Inflammatory macrophage (primary cell): ENCODE measurements at places on chromosomes 2 and 18.

DNA sequence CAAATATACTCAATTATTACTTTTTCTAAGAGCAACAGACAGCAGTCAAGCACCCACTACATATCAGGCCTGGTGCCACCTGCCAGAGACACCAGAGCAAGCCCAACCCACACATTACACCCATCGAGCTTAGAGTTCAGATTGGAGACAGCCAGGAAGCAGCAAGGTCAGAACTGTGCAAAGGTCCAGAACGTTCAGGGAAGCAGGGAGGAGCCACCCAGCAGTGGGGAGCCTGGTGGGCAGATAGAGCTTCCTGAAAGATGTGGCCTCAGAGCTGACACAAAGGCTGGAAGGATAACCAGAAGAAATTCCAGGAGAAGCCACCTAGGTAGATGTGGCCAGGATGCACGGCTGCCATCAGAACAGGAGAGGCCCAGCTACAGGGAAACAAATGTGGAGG, 440.5 kb upstream of the ID2 start:
- peak; percentile 42 for DNase-seq

GRCh38 chr2:161204846-161205245, 44.6 kb downstream of the TANK start:
- peak; percentile 28 for DNase-seq

DNA sequence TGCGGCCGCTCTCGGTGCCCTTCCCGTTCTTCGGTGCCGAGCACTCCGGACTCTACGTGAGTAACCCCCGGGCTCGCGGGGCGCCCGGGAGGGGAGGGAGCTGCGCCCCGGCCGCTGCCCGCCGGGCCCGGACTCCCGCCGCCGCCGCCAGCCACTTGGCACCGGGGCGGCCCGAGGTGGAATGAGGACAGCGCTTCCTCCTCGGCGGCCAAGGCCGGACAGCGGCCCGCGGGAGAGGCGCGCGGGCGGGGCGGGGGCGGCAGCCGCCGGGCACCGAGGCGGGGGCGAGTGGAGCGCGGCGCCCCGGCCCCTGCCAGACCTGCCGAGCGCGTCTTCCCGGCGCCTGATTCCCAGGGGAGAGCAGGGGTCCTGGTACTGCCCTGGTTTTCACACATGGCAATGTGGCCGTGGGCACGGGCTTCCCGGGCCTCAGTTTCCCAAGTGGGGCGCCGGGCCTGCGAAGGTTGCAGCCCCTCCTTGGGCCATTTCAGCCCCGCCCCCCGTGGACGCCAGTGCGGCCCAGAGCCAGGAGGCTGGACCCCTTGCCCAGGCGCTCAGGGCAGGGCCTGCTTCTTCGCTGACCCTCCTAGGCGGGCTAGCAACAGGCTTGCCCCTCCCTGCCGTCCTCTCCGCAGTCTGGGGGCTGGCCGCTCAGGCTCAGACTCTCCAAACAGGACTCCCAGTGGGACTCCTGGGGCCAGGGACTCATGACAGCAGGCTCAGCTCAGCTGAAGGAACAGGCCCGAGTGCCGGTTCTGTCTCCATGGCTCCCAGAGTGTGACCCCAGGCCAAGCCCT, 775 bp downstream of the SNED1 start:
- peak; percentile 35 for DNase-seq

- no peak for DNase-seq
Measured at GRCh38 chr2:173817582-173817981, 147.6 kb downstream of the SP3 start.

DNA sequence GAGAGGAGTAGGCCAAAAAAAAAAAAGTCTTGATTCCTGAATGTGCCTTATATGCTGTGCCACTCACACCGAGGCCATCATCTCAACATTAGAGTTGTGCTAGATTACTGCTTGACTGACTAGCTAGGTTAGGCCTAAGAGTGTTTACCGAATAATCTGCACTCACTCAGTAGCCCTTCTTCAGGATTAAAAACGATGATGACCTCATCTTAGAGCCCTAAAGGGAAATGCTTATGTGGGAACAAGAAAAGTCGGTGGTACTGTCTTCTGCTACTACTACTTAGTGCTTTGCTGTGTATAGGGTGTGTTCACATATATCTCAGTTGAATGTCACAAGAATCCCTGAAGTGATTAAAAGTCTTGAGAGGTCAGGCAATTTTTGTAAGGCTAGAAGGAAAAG, 54.3 kb downstream of the THOC1 start:
- no peak for DNase-seq

DNA sequence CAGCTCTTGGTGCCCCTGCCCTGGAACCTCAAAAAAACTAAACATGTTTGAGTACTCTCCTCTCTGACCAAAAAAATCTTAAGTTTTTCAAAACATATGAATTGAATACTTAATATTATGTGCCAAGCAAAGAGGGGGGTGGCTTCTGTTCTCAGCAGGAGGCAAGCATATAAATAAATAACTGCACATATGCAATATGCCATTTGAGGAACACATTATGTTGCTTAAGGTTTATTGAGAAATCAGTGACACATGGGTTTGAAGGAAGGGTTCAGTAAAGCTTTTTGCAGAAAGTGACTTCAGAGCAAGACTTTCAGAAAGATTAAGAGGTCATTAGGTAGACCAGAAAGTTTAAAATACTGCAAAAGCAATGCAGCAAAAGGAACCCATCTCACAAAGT, 429.2 kb downstream of the TDRD15 start:
- peak; percentile 2 for DNase-seq

DNA sequence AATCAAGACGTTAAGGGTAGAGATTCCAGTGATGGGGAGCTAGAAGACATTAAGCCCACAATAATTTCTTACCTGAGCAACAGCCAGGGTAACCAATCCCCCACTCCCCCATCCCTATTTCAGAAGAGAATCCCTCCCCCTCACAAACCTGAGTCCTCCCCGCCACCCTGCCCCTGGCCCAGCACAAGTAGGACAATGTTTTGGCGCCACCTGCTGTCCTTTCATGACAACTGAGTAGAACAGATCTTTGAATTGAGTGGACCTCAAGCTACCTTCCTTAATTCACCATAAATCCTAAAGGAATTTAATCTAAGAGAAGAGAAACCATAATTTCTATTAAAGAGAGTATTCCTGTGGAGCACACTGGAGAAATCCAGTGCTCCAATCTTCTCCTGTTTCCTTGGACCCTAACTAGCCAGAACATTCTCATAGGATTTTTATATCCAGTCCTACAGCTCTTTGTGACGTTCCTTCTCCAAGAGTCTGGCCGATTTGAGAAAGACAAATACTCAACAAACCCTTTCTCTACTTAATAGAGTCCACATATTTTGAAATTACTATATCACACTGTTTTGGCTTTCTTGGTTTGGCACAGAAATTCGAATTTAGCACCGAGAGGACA, 41.1 kb downstream of the NHEJ1 start:
- peak; percentile 48 for DNase-seq

DNA sequence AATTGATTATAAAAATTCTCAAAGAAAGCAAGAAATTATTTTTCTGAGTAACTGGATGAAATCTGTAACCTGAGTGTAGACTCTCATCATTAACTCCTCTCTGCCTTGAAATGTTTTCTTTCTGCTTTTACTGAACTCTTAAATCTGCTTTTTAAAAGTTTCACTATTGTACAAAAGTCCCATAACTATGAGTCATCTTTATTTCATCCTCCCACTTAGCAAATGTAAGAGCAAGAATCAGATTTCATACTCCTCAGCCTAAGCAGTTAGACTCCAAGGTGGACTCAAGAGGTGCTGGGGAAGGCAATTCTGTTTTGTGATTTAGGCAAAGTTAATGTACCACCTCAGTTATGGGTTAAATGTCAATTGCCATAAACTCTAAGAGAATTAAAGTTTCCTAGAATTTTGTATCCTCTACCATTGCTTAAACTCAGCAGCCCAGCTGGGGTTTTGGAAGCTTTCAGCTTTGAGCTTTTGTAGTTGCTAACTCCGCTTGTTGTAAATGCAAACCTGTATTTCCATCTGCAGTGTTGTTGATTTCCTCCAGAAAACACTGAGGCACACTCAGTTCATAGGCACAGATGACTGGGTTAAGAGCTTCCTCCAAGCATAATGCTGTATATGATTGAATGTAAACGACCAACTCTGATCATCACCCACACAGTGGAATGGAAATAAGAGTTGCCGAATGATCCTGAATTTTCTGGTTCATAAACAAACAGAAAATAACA, 268.8 kb downstream of the ARHGAP15 start:
- peak; percentile 18 for DNase-seq

DNA sequence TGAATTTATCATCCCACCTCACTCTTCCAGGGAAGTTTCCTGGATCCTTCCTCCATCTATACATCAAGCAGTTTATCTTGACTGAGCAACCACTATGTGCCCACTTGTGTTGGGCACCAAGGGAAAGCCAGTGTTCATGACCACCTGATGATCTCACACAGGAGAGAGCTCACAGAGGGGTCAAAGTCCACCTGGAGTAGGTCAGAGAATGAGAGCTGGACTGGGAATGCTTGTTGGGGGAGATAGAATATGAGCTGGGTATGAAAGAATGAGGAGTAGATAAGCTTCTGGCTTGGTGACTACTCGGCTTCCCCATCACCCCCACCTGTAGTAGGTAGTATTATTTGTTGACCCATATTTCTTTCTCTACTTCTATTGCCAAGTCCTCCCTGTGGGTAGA, 72.2 kb upstream of the CYRIA start:
- DNase-seq: no peak

- DNase-seq: peak; percentile 61
Measured at GRCh38 chr18:12645751-12646203, 12.1 kb downstream of the SPIRE1 start.

GRCh38 chr2:45229411-45229810, 220.2 kb upstream of the SIX2 start:
- DNase-seq: no peak

DNA sequence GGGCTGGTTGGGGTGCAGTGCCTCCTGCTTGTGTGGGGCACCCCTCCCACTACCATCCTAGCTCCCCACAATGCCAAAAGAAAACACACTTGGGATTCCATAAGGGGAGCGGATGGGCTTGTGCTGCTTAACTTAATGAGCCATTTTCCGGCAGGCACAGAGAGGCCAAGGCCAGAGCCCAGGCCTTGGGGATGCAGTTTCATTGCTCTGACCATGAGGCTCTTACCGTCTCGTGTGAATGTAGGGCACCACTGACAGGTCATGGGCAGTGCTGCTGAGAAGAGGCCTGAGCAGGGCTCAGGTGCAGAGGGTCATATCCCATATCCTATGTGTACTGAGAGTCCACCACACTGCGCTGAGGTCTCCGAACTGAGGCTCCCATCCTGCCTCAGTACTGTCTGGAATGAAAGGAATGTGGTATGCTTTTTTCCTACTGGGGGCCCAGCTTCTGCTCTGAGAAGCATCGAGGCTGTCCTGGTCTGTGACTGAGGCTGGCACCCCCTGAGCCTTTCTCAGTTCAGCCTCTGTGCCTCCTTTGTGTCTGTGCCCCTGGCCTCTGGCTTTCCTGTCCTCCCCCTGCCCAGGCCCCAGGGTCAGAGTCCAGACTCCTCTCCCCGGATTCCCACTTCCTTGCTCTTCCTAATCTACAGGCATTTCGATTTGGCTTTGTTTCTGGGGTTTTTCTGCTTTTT, 45.2 kb upstream of the MAPRE3 start:
- no peak for DNase-seq

- DNase-seq: no peak
Measured at GRCh38 chr2:54360055-54360792, 95.9 kb upstream of the SPTBN1 start.

GRCh38 chr2:219675221-219675620, 47.8 kb downstream of the SLC4A3 start:
- DNase-seq: no peak

DNA sequence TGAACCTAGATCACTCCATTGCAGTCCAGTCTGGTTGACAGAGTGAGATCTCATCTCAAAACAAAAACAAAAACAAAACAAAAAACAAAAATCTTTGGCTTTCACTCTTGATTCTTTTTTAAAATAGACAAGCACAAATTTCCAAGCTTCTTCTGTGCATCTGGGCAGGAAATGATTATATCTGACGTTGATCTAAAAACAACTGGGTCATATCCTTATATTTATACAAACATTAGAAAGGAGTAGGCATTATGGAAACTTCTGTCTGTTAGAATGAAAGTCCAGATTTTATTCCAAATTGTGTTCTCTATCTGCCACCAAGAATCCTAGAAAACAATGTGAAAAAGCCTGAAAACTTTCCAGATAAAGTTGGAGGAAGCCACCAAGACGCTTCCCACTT, 26.2 kb upstream of the PMAIP1 start:
- no peak for DNase-seq

DNA sequence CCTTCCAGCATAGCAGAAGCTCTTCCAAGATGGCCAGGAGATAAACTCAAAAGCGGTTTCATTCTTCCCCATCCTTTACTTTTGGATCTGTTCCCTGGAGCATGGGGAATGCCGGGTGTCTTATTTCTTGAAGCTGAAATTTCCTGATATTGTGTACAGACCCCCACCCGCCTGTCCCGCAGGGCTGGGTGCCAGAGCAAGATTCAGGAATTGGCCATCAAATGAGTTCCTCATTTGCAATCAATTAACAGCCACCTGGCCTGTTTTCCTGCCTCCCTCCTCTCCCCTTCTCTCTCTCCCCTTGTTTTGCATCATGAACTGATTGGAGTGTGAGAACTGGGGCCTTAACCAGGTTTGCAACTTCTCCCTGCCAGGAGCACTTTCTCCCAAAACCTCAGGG, 202.1 kb downstream of the SH3RF3 start:
- no peak for DNase-seq

GRCh38 chr2:62672601-62673000, 32.9 kb upstream of the EHBP1 start:
- no peak for DNase-seq

- DNase-seq: no peak
Measured at GRCh38 chr2:124563426-124563825, 538.3 kb downstream of the CNTNAP5 start.

- no peak for DNase-seq
Measured at GRCh38 chr2:180570864-180571263, 409.5 kb upstream of the UBE2E3 start.

DNA sequence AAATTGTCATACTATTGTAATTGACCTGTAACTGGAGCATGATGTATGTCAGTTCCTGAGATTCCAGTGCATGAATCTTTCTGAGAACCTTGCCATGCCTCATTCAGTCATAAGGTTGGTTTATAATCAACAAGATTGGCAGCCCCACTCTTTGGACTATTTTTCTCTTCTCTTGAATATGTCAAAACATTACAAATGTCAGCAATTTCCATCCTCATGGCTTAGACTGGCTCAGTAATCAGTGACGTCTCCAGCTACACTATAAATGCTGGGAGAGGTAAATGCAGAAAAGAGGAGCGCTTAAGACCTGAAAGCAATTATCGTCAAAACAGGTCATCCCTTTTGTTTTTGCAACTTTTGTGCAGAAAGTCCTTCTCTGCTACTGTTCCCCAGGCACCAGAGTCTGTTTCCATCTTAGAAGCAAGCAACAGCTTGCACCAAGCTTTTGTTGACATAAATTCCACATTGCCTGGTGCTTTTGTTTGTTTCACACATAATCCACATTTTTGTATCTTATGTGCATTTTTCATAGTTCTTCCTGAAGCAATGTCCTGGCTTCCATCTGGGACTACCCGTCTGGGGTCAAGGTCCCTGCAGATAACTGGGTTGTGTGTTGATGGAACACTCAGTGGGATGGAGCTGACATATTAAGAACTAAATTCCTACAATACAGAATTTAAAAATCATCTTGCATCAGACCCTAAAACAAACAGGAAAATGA, 149.8 kb downstream of the OSR1 start:
- DNase-seq: no peak
